Left cardiac atrium (tissue), 4 donors: ENCODE measurements at places on chromosomes 13 and 19. TPM values are rescaled to one million over a fixed set of nuclear protein-coding genes. Genes with fewer than 3 reads are reported as not detected.
A peak's percentile ranks its signal among the peaks of the same experiment; 100 is the strongest.

KIR3DL1 gene
- total RNA-seq: not detected

- DNase-seq: no peak
Measured at GRCh38 chr13:73073050-73073449, 14.2 kb downstream of the KLF5 start.

SLC6A16 gene
- 1.1 TPM for total RNA-seq

DNA sequence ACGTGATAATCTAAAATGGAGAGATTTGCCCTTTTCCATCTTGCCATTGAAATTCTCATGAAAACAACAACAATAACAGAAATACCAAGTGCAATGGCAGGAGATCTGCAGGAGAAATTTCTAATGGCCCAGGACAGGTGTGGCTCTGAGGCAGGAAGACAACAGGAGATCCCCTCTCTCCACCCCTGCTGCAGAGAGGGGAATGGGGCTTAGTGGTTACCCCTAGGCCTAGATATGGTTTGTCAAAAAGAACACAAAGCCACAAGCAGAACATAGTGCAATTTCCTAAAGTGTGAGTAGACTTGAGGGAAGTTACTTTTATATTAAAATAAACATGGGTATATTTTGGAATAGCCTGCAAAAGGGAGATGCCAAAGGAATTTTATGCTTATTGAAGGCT is 369.5 kb downstream of the KCNRG start:
- no peak for DNase-seq

RBM26 gene
- total RNA-seq: 26.2 TPM

GRCh38 chr19:10184636-10185035 is 10.1 kb downstream of the DNMT1 start:
- DNase-seq: no peak

- DNase-seq: no peak
Measured at GRCh38 chr19:49660338-49660961, 5.2 kb downstream of the IRF3 start.

DNA sequence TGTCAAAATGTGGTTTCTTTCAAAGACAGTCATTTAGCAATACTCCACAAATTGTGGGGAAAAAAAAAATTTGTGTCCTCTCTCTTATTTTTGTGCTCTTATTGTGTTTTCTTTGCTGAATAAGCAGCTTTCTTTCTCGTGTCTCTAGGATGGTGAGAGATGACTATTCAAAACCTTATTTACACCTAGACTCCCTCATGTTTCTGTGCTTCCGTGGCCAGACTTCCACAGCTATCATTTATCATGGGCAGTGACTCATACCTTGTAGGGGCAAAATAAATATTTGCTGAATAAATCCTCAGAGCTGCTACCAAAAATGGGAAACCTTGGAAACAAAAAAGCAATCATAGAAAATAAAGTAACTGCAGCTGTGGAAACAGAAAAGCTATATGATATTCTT is 204.9 kb upstream of the MIR17HG start:
- no peak for DNase-seq

FAM216B gene
- total RNA-seq: 47.3 TPM

- DNase-seq: no peak
Measured at GRCh38 chr13:78786459-78786858, 127.5 kb upstream of the OBI1 start.

DNA sequence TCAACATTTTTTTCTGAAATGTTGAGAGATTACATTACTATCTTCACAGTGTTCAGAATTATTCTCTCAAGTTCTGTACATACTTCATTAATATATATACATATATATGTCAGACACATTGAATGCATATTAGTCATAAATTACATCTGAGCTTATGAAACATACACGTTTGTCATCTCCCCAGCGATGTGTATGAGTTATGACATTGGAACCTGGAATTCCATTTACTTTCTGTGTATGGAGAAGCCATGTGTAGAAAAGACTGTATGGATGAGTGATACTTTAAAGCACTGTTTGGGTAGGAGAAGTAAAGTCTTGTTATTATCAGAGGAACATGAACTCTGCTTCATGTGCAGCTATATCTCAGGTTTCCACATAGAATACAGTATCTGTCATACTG is 167.2 kb downstream of the FGF14 start:
- DNase-seq: no peak

DNA sequence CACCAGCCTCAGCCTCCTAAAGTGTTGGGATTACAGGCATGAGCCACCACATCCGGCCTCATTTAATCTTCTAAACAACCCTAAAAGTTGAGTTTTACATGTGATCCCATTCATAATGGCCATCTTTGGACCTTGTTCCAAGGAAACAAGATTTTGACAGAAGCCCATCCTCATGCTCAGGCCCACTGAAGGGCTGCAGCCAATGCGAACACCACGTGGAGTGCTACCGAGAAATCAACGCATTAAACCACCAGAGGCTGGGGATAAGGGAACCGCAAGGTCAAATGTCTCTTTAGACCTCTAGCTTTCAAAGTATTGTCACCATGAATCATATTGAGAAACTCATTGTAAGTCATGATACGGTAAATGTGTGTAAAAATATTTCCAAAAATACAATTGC is 49.4 kb upstream of the DOCK9 start:
- no peak for DNase-seq

GRCh38 chr19:11165486-11166030 is 10.0 kb upstream of the SPC24 start:
- no peak for DNase-seq

GRCh38 chr19:3575260-3575741 is 2.6 kb downstream of the HMG20B start:
- DNase-seq: no peak

- DNase-seq: no peak
Measured at GRCh38 chr13:97889803-97890202, 63.7 kb upstream of the IPO5 start.

CYP4F2 gene
- not detected for total RNA-seq

- DNase-seq: no peak
Measured at GRCh38 chr19:54208784-54209057, 8.1 kb downstream of the RPS9 start.

AMH gene
- 1.6 TPM for total RNA-seq

DNA sequence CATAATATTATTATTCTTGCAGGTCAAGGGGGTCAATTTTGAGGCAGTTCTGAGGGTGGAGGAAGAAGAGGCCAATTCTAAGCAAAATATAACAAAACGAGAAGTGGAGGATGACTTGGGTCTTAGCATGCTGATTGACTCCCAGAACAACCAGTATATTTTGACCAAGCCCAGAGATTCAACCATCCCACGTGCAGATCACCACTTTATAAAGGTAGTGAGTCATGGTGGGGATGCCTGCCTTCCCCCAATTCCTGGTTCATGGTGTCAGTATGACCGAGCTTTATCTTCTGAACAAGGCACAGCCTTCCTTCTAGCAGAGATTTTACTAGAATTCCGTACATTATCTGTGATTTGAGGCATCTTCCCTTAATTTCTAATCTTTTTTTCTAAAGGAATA is 9.4 kb upstream of the DCUN1D2 start:
- DNase-seq: no peak

GRCh38 chr13:71939186-71939585 is 72.2 kb upstream of the DACH1 start:
- no peak for DNase-seq

LPAR6 gene
- 13.5 TPM for total RNA-seq

DNA sequence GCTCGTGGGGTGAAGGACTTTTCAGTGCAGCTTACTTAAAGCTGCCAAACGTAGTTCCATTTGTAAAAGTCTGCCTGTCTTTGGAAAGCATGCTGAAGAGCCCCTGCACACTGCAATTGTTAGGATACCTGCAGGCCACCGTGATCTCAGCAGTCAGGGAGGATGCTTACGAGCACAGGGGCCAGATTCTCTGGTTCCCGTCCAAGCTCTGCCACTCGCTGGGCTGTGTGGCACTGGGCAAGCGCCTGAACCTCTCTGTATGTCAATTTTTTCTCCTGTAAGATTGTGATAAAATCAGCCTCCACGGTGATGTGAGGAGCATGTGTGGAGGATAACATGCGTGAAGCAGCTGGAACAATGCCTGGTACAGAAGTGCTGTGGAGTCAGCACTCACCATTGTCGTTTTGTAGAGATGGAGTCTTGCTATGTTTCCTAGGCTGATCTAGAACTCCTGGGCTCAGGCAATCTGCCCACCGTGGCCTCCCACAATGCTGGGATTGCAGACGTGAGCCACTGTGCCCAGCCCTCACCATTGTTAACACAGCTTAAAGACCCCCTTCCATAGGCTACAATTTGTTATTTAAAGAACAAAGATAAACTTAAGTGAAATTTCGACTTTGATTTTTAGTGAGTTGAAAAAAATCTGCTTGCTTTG is 3.5 kb downstream of the ADPRHL1 start:
- DNase-seq: no peak

DNA sequence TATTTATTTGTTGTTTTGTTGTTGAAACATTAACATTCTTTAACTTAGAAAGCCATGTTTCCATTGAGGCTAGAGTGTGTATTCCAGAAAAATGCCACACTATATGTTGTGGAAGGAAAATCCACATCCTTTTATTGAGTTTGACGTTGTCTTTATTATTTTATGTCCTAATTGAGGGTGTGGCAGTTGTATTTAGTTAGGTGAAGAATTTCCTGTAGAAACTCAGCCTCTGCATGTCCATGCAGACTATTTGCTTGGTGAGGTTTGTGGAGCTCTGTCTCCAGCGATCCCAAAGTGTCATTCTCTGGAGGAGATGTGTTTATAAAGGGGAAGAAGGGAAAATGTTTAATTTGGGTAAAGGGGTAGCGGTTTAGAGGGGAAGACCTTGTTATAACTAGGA is 46.6 kb downstream of the AKAP11 start:
- no peak for DNase-seq

GRCh38 chr13:40236566-40237168 is 429.8 kb downstream of the FOXO1 start:
- DNase-seq: peak; percentile 47

STARD13 gene
- total RNA-seq: 33.3 TPM

THSD1 gene
- total RNA-seq: 6.4 TPM

ZNF665 gene
- 0.79 TPM for total RNA-seq

DNA sequence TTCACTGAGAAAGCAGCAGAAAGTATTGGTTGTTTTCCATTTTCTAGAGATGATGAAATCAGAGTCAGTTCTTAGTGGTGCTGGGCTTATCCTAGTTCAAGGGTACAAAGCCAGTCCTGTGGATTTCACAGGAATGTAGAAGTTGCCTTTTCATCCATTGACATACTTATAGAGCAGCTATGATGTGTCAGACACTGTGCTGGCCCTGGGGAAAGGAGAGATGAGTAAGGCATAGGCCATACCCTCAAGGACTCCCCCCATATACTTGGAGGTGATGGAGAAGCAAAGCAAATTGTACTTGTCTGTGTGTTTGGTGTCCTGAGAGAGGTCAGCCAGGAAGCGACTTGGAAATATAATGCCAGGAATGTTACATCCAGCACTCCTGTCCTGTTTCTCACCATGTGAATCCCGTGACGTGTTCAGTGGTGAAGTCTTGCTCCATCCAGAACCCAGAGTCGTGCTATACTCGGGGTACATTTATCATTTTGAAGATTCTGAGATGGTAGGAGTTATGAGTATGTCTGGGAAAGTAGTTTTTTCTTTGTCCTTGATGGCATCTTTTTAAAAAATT is 22.6 kb downstream of the ERCC5 start:
- DNase-seq: no peak

SGCG gene
- 121 TPM for total RNA-seq

UGGT2 gene
- total RNA-seq: 17.0 TPM

DNA sequence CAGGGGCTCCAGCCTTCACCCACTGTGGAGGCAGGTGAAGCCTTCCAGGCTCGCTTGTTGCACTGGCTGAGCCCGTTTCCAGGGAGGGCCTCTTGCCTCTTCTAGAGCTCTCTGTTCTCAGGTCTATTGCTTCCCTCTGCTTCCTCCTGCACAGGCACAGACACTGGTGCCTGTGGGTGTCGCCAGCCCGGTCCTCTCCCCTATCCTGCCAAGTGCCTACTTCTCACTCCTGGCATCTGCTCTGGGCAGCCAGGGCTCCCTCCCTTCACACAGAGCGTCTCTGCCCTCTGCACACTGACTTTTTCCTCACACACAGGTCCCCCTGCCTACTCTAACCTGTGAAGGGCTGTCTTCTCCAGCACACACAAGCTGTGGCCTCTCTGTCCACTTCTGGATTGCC is 60.3 kb downstream of the SLC7A9 start:
- no peak for DNase-seq

DNA sequence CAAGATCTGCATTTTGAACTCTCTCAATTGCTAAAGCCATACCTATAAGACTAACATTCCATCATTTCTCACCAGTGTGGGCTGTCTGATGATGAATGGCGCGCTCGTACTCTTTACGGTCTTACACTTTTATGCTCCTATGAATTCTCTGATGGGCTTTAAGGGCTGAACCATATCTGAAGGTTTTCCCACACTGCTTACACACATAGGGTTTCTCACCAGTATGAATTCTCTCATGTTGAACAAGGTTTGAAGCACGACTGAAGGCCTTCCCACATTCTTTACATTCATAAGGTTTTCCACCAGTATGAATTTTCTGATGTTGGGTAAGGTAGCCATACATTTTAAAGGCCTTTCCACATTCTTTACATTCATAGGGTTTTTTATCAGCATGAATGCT is 18.8 kb upstream of the ZNF607 start:
- no peak for DNase-seq

VSTM1 gene
- 0.29 TPM for total RNA-seq

DNA sequence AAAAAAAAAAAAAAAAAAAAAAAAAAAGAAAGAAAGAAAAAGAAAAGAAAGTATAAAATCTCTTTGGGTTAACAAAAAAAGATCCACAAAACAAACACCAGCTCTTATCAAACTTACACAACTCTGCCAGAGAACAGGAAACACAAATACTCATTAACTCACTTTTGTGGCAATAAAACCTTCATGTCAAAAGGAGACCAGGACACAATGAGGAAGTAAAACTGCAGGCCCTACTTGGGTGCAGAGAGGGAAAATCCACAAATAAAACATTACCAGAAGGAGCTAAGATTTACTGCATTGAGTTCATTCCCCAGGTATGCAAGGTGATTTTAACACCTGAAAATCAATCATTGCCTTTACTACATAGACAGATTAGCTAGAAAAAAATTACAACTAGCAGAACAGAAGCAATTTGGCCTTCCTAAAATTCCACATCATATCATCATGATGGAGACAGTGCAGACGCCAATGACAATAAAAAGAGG is 9.6 kb upstream of the CEACAM5 start:
- no peak for DNase-seq

- no peak for DNase-seq
Measured at GRCh38 chr19:21484631-21485030, 20.8 kb upstream of the ZNF429 start.

GRCh38 chr13:19604306-19604705 is 29.2 kb upstream of the MPHOSPH8 start:
- no peak for DNase-seq

- DNase-seq: no peak
Measured at GRCh38 chr13:68813180-68813796, 1294.3 kb upstream of the ATXN8OS start.

MBD3L2 gene
- total RNA-seq: not detected

ZNF568 gene
- total RNA-seq: 9.2 TPM
